ENCODE measurements at places on chromosomes 5 and 9.

DNA sequence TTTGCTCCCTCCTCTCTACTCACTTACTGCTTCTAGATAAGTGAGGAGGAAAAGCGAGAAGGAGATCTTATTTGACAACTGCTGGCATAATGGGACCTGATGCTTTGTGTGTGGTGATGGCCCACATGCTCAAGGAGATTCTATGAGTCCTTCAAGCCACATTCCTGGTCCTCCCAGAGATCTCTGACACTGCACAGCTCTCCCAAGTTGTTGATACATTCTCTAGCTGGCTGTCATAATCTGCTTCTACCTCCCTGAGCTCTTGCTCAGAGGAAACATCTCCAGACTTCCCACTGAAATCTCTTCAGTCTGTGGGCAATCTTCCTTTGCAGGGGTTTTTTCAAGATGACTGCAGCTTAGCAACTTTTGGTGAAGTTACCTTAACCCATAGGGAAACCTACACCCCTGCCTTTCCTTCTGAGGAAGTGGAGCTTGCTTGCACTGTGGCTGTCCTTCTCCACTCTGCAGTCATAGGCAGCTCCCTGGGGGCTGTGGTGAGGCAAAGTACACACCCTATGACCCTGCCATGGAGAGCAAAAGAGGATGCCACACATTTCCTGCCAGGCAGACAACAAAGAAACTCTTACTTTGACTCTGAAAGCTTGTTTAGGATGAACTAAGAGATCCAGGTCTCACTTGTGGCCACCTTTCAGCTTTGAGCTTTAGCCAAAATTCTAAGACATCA is 163.8 kb downstream of the TMEM38B start:
- DNase-seq = no peak

GRCh38 chr5:176788091-176788490 is 22.3 kb upstream of the UNC5A start:
- DNase-seq = no peak

GRCh38 chr5:33227746-33228145 is 213.0 kb upstream of the TARS1 start:
- DNase-seq = no peak

DNA sequence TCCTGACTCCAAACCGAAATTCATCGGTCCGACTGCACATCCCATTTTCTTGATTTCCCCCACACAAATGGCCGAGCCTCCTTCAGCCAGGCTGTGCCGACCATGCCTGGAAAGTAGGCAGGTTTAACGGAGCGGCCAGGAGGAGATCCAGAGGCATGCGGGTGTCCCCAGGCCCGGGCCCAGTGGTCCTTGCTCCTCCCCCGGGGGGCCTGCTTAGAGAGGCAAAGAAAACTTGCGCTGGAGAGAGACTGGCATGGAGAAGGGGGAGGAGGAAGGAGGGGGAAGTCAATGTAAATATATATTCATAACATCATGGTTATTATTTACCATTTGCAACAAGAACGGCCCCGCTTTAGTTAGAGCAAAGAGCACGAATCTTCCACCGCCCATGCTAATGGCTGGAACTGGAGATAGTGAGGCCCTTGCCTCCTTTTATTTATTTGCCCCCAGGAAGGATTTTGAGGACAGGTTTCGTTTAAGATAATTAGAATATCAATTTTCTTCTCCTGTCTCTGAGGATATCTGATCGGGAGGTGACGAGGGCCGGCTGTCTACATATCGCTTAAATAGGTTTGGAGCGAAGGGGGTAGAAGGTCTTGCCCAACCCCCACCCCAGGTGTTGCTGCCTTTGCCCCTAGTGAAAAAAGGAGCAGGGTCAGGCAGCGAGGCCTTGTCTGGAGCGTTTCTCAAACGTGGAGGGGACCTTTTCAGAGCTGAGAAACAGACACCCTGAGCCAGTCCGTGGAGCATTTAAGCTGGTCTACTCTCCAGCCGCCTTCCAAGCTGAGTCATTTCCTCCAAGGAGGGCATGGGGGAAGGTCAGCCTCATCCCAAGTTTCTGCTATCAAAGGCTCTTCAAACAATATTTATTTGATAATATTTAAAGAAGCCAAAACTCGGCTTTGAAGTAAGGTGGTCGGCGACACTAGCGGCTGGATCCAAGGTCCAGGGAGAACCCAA is 2.5 kb downstream of the BARHL1 start:
- DNase-seq = no peak

- no peak for DNase-seq
Observed at GRCh38 chr9:75039009-75039408, 10.9 kb upstream of the CARNMT1 start.

DNA sequence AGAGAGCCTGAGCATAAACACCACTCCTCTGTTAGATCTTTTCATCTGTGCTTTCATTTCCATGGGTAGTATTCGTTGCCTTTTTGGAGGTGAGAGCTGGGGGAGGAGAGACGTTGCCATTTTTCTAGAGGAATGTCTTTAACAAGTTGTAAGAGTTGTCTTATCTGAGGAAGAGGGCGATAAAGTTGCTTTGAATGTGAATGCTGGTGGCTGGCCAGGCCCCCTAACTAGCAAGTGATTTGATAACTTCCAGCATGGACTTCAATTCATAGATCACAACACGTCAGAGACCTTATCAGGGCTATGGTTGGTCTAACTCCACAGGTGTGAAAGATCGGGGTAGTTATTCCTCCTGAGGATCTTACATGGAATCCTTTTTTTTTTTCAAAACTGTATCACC is 30.0 kb upstream of the AOPEP start:
- no peak for DNase-seq

GRCh38 chr9:35760651-35761050 is 6.6 kb upstream of the MSMP start:
- no peak for DNase-seq

GRCh38 chr5:180126716-180127681 is 55.4 kb upstream of the RNF130 start:
- DNase-seq = no peak

GRCh38 chr5:33282696-33283095 is 158.1 kb upstream of the TARS1 start:
- DNase-seq = no peak

DNA sequence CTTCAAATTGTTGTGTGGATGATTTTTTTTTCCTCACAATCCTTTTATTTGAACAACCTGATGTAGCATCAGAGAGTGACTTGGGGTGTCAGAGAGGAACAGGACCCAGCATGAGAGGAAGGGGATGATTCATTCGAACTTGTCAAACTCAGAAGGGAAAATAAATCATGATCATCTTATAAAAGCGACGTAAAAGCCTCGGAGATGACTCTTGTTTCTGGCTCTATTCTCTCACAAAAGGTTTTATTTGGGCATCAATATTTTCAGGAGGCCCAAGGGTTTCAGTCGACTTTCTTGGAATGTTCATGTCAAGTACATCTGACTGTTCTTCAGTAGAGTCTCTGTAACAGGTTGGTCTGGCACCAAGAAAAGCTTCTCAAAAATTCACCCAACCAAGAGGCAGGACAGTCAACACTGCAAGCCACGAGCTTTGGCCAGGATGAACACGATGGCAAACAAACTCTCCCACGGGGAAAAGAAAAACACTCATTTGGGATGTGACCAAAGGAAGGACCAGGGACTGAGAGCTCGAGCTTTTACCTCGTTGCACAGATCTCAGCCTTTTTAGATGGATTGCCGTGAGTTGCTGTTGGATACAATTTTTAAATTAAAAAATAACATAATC is 55.1 kb downstream of the ANKH start:
- no peak for DNase-seq

DNA sequence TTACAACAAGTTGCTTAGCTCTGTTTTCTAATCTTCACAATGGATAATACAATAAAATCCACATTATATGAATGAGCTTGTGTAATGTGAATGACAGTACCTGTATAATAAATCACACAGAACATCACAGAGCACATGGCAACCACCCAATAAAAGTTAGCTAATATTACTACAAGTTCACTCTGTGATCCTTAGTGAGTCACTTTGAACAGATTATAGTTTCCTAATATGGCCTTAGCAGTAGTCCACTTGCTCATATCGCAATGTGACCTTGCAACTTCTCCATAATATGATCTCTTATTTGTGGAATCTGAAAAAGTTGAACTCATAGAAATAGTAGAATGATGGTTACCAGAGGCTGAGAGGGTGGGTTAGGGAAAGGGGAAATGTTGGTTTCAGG is 361.3 kb downstream of the PTPRD start:
- no peak for DNase-seq
